Heart right ventricle (tissue), 16 donors: ENCODE measurements at places on chromosomes 16 and 17. TPM values are rescaled to one million over a fixed set of nuclear protein-coding genes. Genes with fewer than 3 reads are reported as not detected.

DNA sequence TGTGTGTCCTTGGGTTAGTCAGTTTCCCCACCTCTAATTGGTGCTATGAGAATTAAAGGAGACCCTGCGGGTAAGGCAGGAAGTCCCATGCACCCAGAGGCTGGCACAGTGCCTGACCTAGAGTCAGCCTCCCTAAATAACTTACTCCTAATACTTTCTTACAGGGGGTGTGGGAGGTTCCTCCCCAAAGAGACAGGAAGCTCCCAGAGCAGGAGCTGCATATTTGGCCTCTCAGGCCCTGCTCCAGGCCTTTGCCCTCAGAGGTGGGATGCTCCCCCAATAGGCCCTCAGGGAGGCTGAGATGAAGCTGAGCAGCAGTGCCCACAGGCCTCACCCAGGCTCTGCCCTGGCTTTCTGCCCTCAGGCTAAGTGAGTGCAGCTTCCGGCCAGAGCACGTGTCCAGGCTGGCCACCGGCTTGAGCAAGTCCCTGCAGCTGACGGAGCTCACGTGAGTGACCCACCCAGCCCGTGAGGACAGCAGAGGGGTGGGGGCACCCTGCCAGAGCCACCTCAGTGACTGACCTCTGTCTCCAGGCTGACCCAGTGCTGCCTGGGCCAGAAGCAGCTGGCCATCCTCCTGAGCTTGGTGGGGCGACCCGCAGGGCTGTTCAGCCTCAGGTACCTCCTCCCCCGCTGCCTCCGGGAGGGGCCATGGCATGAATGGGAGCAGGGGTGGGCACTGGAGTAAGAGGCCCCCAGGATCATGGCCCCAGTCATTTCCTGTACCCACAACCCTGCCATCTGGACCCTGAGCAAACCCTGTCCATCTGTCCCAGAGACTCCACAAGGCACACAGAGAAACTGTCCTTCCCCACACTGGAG lies 31.1 kb upstream of the CPNE2 start:
- peak; percentile 74 for DNase-seq

DNA sequence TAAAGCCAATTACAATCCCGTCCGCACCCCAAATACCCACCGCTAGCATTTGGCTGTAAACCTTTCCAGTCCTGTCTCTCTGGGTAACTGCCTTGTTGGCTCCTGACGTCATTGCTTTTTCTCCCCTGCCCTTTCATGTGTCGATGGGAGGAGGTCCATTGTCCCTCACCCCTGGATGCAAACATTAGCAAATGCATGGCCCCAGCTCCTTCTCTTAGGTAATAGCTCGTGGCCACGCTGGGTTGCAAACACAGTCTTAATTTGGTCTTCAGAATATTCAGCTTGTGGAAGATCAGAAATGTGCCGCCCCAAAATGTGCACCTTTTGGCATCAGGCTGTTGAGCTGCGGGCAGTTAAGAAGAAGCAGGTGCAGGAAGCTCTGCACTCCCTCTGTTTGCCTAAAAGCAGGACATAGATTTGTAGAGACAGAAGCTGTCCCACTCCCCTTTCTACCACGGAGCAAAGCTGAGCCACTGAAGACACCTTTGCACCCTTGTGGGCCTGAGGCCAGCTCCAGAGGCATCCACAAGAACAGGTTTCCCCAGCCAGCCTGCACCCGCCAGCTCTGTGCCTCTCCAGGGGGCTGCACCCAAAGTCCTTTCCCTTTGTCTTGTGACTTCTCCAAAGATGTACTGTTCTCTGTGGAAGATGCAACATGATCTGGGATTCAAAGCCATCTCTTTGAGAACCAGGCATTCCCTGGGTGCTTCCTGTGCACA lies 127.3 kb downstream of the MGAT5B start:
- no peak for DNase-seq

DNA sequence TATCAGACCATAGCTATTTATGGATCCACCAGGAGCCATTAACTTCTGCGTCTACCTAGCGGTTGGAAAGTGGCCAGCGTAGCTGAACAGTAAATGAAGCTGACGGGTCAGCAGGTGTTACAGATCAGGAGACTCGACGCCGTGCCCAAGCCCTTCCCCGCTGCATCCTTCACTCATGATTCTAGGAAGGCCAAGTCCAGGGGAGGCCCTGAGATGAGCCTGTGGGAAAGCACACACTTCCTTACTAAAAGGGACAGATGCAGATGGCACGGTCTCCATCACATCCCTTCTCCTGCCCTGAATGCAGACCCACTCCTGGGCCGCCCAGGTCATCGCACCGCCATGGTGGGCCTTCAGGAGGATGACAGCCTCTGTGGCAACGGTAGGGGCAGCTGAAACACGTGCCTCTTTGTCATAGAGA lies 67.7 kb upstream of the DNAH17 start:
- DNase-seq, result no peak

- no peak for DNase-seq
Observed at GRCh38 chr16:50745940-50746339, 4.1 kb downstream of the CYLD start.

- DNase-seq, result no peak
Observed at GRCh38 chr17:35087731-35088355, 24.3 kb upstream of the RFFL start.

GRCh38 chr17:61556224-61557188 lies 34.5 kb downstream of the NACA2 start:
- DNase-seq, result no peak

Gene CALB2
- 1.3 TPM for polyA plus RNA-seq

GRCh38 chr17:16471295-16471694 lies 20.7 kb downstream of the LRRC75A start:
- DNase-seq, result no peak
